ENCODE measurements at places on chromosomes 12 and 14.

DNA sequence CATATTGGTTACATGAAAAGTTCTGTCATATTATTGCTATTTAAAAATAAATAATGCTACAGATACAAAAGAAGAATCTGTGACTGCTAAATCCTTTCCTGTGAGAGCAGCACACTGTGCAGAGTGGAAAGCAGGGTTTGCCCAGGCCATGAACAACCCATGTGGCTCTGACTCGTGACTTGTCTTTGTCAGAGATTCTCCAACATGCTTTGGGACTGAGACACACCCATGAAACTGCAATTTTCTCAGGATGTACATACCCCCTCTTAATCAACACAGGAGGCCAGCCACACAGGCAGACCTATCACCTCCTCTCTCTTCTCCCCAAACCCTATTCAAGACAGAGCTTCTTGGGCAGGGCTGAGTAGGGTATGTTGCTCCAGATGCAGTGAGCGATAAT is 96.8 kb upstream of the NTF3 start:
- DNase-seq = no peak

GRCh38 chr14:23633160-23633701 is 2.9 kb upstream of the DHRS2 start:
- no peak for DNase-seq

GRCh38 chr12:464484-465267 is 4.9 kb downstream of the B4GALNT3 start:
- DNase-seq = no peak

DNA sequence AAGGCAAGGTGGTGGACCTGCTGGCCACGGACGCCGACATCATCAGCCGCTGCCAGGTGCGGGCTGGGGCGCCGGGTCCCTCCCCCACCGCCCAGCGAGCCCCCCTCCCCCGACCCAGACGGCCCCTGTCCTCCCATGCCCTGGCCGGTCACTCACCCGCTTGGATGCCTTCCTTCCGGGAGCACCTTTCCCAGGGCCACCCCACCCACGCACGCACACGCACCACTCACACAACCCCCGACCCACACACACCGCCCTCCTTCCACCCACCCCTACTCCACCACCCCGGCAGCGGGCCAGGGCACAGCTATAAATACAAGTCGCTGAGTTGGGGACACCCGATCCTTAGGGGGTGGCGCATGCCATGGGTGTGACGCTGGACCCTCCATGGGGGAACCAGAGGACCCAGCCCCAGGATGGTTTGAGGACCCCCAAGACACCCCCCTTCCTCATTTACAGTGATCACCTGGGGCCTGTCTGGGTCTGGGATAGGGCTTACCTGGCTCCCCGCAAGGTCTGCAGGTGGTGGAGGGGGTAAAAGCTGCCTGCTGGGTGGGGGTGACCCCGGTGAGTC is 465 bp downstream of the ADSS1 start:
- peak; percentile 29 for DNase-seq

- peak; percentile 69 for DNase-seq
Measured at GRCh38 chr12:132327336-132328171, 1.8 kb downstream of the GALNT9 start.

DNA sequence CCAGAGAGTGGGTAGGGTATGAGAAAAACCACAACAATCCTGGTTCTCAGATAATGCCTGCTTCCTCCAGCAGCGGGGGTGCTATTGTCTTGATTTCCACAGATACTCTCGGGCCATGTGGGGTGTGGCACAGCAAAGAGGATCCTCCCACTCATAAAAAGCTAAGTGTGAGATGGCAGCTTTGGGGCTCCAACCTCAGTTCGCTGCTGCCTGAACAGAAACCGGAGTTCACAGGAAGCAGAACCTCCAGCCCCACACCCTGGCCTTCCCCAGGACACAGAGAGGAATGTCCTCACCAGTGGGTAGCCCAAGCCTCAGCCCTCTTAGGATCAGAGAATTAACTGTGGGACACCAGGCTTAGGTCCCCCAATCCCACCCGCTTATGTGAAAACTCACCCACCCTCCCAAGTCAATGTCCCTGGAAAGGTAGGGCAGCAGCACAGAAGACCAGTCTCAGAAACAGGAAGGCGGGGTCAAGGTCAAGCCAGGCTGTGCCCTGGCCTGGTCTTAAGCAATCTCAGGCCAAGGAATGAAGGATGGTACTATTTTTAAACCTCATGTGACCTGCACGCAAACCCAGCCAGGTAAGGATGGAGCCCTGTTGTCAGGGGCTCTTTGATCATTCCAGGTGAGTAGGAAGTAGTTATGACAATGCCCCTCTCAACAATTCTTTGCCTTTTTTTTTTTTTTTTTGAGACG is 9.0 kb downstream of the KCTD10 start:
- no peak for DNase-seq

GRCh38 chr14:99819514-99819913 is 26.3 kb downstream of the EML1 start:
- no peak for DNase-seq

- no peak for DNase-seq
Measured at GRCh38 chr12:44885902-44886301, 9.8 kb upstream of the NELL2 start.

- no peak for DNase-seq
Measured at GRCh38 chr14:100619396-100620254, 32.4 kb upstream of the BEGAIN start.

- no peak for DNase-seq
Measured at GRCh38 chr12:32504591-32504990, 105.2 kb downstream of the FGD4 start.

All from activated naive CD4-positive, alpha-beta T cell treated with anti-CD3 and anti-CD28 coated beads, Interleukin-2, amount 50 U/mL, for 16 hours (primary cell).